Activated T-cell treated with anti-CD3 and anti-CD28 coated beads, Interleukin-2, amount 50 U/mL, for 1 hour (primary cell): ENCODE measurements at places on chromosomes 4 and X.

GRCh38 chr4:6419452-6420028 is 52.9 kb downstream of the PPP2R2C start:
- no peak for DNase-seq

GRCh38 chr4:183469285-183469684 is 24.8 kb downstream of the CDKN2AIP start:
- DNase-seq, result no peak

DNA sequence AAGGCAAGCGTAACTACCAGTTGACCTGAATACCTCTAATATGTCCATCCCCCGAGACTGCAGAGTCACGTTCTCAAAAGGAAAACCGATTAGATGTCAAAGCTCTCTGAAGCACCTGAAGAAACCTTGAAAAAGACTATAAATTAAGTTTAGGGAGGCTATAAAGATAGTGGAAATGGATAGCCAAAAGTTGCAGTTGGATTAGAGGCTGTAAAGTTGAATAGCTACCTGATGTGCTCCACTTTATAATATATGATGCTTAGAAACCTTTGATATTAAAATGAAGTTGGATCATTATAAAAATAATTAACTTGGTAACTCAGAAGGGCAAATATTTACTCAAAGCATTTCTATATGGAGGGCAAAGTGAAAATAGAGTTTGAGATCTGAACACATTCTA is 506.6 kb upstream of the AGA start:
- DNase-seq, result no peak

DNA sequence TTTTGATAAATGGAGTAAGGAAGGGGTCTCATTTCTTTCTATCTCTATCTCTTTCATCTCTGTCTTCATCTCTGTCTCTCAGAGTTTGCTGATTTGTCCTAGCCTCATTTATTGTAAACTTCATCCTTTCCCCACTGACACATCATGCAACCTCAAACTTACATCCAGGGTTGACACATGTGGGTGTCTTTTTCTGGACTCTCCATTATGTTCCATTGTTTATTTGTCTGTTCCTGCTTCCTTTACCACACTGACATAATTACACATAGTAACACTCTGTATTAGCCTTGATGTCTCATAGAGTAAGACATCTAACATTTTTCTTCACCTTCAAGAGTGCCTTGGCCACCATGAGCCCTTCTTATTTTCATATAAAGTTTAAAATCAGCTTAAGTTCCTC is 8.1 kb upstream of the SRD5A3 start:
- no peak for DNase-seq

GRCh38 chrX:17822351-17822750 is 38.7 kb downstream of the RAI2 start:
- no peak for DNase-seq

DNA sequence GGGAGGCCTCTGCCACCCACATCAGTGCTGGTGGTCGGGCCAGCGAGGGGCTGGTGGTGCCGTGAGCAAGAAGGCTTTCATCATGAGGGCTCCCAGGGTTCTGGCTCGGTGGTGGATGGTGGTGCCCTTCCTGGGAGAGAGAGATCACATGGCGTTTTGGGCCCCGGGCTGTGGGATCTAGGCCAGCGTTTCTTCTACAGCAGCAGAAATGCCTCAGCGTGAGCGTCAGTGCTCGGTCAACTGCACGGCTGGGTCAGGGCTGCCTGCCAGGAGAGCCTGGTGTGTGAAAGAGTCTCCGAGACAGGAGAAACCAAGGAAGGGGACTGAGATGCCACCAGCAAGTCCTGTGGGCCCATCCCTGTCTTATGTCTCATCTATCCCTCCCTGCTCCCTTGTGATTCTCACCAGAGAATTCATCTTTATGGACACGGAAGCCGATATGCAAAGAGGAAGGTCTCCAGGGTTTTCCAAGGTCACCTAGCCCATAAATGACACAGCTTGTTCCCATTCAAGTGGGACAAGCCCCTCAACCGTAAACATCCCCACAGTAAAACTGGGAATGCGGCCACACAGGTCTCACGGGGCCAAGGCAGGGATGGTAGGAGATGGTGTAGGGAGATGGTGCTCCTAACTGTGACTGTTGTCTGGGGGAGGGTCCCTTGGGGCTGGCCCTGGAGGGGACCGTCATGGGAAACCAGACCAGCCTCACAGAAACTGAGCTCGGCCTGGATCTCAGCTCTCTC is 99.2 kb downstream of the SORCS2 start:
- DNase-seq, result no peak

DNA sequence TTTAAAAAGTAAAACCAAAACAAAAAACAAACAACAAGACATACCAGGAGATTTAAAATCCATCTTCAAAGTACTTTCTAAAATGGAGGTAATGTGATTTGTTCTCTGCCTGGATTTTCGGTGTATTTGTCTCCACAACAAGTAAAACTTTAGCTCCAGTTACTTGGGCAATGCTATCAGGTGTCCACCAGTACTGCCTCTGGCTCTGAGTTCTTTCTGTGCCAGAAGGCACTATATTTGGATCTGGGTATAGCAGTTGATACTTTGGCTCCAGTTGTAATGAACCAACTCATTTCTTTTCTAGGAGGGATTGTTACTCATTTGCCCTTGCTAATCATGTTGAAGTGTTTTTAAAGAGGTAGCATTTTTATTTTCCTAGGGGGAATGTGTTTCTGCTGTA is 9.5 kb upstream of the PDLIM5 start:
- no peak for DNase-seq

- no peak for DNase-seq
Observed at GRCh38 chr4:54908763-54909162, 216.6 kb downstream of the KDR start.

DNA sequence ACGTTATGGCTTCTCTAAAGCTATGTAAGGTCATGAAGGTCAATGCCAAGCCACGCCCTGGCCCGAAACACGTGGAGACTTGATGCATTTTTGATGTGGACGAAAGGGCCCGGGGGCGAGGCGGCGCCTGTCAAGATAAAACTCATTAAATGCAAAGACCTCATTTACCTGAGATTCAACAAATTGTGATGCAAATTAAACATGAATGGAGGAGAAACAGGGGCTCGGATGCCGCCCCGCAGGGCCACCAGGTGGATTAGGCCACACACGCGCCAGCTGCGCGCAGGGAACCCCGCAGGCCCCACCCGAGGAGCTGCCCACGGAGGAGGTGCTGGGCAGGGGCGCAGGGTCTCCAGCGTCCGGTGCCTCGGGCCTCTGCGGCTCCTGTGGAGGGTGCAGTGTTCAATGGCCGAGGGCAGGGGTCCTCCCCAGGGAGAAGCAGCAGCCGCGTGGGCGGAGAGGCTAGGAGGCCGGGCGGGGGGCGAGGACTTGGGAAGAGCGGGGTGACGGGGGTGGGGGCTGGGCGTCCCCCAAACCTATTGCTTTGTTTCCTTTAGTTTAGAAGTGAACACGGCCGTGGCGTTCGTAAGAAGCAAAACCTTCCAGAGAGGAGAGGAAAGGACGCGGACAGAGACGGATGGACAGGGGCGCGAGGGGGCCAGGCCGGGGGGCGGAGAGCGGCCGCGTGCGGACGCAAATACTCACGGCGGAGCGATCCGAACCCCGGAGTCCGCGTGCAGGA is 40.4 kb downstream of the CPLX1 start:
- no peak for DNase-seq

DNA sequence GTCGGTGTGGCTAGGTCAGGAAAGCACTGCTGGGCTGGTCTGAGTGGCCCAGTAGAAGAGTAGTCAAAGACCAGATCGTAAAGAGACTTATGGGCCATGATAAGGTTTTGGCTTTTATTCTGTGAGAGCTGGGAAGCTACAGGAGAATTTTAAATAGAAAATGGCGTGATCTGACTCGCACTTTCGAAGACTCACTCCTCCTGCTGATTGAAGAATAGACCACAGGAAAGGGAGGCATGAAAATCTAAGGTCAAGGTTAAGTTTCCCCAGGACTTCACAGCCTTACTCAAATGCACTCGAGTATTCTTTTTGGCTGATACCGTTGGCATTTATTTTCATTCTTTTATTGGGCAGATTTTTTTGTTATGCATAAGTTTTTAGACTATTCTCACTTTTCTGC is 231.4 kb upstream of the ANKRD50 start:
- no peak for DNase-seq

DNA sequence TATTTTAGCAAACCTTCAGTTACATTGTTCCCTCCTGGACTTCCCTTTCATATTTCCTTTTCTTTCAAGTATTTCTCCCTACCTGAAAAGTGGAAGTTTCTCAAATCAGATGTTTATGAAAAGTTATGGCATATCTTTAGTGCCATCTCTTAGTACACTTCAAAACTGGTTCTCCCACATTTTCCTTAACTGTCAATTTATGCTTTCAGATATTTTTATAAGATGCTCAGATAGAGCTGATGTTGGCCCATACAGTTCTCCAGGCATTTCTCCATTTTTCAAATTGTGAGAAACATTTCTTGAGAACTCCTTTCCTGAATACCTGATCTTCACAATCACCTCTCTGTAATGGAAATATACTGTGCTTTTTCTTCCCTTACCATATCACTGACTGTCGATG is 32.5 kb upstream of the AP1AR start:
- DNase-seq, result no peak

DNA sequence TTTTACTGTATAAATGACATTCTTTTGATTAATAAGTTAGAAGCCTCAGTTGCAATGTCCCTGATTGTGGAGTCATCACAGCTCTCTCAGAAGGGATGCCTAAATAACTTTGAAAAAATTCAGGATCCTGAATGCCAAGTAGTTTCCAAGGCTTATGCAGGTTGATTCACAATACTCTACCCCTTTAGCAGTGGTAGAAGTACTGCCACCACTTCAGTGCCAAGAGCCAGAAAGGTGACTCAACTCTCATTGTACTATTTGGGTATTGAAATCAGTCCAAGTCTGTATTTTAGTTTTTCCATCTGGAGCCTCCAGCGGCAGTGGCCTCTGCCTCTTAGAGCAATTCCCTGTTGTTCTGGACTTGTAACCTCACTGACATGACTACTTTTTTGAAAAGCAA is 320.1 kb upstream of the NDST4 start:
- no peak for DNase-seq

DNA sequence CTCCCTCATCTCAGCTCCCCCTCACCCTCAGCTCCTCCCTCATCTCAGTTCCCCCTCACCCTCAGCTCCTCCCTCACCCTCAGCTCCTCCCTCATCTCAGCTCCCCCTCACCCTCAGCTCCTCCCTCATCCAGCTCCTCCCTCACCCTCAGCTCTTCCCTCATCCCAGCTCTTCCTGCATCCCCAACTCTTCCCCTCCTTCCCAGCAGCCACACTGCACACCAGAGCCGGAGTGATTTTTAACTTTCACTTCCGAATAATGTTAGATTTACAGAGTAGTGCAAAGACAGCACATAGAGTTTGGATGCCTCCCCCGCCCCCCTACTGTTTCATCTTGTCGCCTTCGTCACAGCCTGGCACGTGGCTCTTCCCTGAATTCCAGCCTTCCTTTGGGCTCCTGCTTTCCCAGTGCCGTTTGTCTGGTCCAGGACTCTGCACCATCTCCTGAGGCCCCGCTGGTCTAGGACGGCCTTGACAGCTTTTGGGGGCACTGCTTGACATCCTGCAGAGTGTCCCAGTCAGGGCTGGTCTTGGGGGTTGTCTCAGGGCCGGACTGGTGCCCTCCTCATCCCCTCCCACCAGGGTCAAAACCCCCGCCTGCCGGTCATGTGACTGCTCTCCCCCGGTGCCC is 110.2 kb downstream of the FAM53A start:
- DNase-seq, result no peak

GRCh38 chr4:36081185-36081584 is 163.1 kb downstream of the ARAP2 start:
- no peak for DNase-seq

DNA sequence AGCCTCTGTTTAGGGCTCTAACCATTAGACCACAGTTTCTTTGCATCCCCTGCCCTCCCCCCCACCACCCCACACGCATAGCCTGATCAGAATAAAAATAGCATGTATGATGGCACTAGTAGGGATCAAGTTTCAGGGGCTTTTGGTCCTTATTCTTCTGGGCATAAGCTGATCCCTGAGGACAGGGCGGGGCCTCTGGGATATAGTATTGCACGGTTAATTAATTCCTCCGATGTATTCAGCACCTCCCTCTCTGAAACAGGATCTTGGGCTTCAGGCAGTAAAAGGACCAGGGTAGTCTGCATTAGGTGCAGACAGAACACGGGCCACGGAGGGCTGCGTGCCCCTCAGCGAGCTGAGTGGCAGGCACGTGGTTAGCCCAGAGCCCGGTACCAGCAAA is 57.1 kb downstream of the ELF4 start:
- DNase-seq, result no peak

DNA sequence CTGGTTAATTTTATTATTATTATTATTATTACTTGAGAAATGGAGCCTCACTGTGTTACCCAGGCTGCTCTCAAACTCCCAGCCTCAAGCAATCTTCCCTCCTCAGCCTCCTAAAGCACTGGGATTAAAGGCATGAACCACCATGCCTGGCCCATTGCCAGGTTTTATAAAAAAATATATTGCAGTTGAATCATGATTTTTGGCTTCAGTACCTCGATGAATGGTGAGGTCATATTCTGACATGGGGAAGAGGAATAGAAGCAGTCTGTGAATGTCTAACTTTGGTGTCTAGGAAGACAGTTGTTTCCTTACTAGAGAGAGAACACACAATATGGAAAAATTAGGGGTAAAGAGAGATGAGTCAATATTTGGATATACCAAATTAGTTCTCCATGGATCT is 32.0 kb downstream of the CCSER1 start:
- no peak for DNase-seq

GRCh38 chrX:112440277-112440676 is 239.5 kb downstream of the LHFPL1 start:
- DNase-seq, result no peak

- DNase-seq, result no peak
Observed at GRCh38 chrX:110032534-110033147, 29.7 kb downstream of the TMEM164 start.

DNA sequence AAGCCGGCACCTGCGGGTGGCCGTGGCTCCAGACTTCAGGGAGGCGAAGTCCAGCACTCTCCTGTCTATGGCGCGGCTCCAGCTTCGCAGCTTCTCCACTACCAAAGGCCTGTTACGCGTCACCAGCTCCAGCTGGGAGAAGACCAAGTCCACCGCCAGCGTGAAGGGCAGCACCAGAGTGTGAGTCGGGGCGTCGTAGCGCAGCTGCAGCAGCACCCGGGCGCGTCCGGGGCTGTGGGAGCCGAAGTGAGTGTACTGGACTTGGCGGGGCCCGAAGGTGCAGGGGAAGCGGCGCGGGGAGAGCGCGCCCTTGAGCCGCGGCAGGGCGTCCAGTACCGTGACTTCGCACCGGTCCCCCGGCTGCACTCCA is 444 bp downstream of the FREM3 start:
- no peak for DNase-seq
